Stimulated activated CD4-positive, alpha-beta T cell treated with anti-CD3 and anti-CD28 coated beads, TNF-alpha, amount 100 ng/mL, for 48 hours (primary cell): ENCODE measurements at places on chromosomes 5 and 9.

DNA sequence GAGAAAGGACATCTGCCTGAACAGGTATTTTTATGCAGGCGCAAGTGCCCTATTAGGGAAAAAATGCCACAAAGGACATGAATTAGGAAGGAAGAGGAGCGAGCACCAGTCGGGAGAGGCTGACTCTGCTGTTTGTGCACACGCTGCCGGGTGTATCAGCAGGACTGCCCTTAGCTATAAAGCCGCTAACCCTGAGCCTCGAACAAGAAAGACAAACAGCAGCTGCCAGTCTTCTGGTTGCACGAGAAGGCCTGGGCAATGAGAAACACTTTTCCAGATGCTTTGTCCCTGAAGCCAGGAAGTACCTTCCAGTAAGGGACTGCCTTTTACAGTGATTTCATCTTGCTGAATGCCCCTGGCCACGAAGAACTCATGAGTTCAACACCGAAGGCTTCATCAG lies 12.6 kb downstream of the QSOX2 start:
- no peak for DNase-seq

DNA sequence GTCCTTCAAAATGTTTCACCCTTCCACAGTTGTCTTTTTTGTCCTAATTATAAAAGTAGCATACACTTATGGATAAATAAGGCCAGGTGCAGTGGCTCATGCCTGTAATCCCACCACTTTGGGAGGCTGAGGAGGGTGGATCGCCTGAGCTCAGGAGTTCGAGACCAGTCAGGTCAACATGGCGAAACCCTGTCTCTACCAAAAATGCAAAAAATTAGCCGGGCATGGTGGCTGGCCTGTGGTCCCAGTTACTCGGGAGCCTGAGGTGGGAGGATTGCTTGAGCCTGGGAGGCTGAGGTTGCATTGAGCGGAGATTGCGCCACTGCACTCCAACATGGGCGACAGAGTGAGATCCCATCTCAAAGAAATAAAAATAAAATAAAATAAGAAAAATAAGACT lies 1.6 kb downstream of the C5orf52 start:
- DNase-seq, result no peak

DNA sequence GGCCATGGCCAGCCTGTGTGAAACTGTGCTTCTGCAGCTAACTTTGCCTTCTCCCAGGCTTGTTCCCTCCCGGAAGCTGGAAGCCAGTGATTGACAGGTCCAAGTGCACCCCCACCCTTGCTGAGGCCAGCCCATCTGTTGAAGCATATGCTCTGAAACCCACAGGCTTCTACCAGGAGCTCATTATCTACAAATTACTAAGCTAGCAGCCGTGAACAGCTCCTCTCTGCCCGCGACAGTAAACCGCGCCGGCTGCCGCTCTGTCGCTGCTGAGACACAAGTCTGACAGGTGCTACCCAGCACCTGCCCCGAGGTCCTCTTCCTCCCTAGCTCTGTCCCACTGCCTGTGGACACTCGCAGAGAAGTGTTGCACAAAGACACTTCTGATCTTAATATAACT lies 490.9 kb downstream of the GADD45G start:
- DNase-seq, result no peak

DNA sequence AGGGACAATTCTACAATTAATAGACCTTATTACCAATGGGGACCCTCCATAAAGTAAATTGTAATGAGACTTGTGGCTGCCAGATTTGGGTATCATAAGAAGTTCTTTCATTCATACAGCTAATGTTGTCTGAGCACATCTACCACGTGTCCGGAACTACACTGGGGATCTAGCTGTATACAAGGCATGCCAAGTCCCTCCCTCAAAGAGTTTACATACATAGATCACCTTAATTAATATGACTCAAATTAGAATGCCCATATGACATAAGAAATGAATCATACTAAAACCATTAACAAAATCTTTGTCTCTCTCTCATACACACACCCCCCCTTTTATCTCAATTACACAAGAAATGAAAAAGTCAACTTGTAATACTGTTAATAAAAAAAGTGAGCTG lies 18.0 kb upstream of the NR4A3 start:
- no peak for DNase-seq

GRCh38 chr9:99746406-99746805 lies 75.3 kb upstream of the NR4A3 start:
- DNase-seq, result no peak
